ENCODE measurements at places on chromosomes 3 and 15.

GRCh38 chr3:144626835-144627234 lies 655.2 kb downstream of the DIPK2A start:
- no peak for DNase-seq

DNA sequence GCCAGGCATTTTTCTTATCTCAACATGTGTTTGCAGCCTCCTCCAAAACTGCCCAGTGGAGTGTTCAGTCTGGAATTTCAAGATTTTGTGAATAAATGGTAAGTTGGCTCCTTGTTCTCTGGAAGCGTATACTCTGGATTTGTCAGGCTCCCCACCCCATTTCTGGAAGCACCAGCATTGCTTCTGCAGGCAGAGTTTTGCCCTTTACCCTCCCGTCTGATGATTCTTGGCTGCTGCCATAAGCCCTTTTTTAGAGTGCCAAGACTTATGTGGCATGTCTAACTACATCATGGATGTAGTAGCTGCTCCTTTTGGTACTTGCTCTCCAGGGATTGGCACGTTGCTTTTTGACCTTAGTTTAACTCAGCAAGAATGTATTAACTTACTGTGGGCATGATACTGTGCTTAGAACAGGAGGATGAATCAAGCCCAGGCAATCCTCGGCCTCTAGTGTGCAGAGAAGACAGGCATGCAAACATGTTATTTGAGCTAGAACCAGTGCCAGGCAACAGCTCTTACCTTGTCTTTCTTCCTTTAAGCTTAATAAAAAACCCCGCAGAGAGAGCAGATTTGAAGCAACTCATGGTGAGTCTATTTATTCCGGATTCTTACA lies 8.3 kb downstream of the SNAPC5 start:
- no peak for DNase-seq

DNA sequence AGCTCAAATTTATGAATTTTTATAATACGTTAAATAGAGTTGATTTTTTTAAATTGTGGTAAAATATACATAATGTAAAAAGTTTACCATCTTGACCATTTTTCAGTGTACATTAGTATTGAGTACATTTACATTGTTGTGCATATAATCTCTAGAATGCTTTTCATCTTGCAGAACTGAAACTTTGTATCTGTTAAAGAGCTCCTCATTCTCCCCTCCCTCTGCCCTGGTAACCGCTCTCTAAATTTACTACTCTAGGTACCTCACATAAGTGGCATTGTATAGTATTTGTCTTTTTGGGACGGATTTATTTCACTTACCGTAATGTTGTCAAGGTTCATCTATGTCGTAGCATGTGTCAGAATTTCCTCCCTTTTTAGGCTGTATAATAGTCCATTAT lies 13.6 kb downstream of the TBC1D23 start:
- DNase-seq = no peak

GRCh38 chr3:190326930-190327329 lies 4.7 kb upstream of the CLDN1 start:
- no peak for DNase-seq

DNA sequence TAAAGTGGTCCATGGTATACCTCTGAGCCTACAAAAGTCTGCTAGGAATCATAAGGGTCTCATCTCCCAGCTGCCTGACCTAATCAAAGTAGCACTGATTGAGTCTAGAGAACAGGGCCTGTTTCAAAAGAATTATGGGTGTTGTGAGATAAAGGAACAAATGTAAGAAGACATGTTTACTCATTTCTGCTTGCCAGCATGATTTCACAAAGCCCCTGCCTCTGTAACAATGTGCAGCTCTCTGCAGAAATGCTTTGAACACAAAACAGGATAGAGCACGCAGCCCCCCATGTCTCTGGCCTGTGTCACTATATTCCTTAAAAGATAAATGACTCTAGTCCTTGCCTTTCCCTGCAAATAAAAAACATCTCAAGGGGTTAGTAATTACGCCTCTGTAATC lies 94.7 kb upstream of the IGSF10 start:
- no peak for DNase-seq

DNA sequence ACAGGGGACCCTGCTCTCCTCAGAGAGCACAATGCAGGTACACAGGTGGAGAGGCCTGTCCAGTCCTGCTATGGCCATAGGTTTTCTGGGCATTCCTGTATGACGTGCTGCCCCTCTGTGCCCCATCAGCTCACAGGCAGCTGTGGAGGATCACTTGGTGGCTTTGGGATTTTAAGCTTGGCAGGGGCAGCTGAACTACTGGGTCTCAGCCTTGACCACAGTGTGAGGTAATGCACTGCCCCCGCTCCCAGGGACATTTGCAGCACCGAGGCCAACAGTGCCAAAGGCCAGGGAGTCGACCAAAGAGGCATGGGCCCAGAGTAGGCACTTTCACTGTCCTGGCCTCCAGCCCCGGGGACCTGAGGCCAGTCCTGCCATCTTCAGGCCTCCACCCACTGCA lies 46.2 kb downstream of the ZDHHC3 start:
- DNase-seq = no peak

DNA sequence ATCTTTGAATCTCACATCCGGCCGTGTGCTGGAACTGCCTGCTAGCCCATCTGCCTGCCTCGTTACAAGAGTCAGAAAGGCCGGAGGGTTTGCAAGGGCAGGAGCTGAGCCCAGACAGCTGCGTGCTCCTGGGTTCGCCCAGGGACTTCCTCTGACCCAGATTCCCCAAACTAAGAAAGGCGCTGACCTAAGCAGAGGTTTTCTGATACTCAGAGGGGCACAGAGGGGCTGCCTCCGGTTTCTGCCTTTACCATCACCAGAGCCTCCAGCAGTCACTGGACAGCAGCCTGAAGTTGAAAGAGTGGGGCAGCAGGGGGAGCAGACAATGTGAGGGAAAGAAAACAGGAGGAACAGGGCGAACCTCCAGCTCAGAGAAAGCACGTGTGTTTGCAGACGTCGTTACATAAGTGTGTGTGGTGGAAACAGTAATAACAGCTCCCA lies 33.4 kb upstream of the RAD18 start:
- DNase-seq = no peak
